ENCODE measurements at places on chromosomes 2 and 18.
A peak's percentile ranks its signal among the peaks of the same experiment; 100 is the strongest.

GRCh38 chr2:129062146-129062912 is 743.7 kb upstream of the HS6ST1 start:
- DNase-seq = no peak

- DNase-seq = no peak
Observed at GRCh38 chr18:56096861-56097260, 508.9 kb upstream of the TCF4 start.

GRCh38 chr2:67985586-67985985 is 77.2 kb downstream of the C1D start:
- DNase-seq = no peak

DNA sequence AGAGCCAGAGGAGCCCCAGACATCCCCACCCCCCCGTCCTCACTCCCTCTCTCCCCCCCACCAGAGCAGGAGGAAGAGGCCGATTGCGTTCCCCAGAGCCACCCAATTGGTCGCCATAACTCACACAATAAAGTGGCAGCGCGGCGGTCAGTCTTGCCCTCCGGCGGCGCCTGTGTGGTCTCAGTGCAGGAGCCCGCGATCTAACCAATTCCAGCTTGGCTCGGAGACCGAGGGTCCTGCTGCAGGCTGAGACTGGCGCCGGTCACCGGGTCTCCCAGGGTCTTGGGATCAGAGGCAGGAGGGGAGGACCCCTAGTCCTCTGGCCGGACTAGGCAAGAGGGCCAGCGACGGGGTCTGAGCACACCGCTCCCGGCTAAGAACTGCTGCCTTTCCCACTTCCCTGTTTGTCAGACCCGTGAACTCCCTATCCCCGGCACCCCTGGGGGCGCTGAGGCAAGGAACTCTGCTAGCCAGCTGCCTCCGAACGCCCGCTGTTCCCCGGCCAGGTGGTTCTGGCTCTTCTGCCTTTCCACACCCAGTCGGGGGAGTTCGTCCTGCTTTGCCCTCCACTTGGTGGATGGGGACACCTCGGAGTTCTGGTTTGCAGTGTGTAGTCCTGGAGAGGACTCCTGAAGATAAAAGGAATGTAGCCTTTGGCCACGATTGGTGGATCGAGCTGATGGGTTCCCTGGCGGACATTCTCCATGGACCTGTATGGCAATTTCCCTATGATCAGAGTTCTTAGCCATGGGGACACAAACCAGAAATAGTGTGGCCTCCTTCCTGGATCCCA is 1.0 kb upstream of the HOXD12 start:
- DNase-seq = no peak

DNA sequence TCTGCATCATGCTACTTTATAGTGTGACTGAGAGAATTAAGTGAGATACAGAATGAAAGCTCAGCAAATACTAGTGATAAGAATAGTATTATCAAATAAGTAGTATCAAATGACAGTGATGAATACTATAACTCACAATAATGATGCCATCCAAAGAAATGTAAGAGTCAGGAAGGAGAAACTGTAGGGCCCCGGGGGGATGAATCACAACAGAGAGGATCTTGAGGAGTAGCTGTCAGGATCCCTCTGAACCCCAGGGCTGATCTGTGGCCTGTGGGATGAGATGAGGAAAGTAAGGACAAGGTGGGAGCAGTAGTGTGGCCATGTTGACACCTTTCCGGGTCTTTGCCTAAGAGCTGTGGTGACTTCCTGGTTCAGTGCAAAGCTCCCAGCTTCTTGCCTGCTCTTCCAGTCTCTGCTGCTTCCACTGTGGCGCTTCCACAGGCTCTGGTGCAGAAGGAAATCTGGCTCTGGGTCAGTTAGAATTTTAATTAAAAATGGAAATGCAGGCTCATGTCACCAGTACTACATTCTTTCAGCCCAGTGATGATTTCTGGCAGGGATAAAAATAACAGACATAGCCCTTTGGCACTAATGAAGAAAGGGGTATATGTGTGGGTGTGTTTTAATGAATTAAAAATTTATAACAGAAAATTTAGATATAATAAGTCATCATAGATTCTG is 166.9 kb downstream of the MYO3B start:
- no peak for DNase-seq

GRCh38 chr2:84247532-84247931 is 211.5 kb downstream of the SUCLG1 start:
- DNase-seq = no peak

GRCh38 chr2:5937851-5938565 is 245.8 kb downstream of the SOX11 start:
- DNase-seq = no peak

- peak; percentile 18 for DNase-seq
Observed at GRCh38 chr2:177147093-177147694, 65.4 kb upstream of the HNRNPA3 start.

GRCh38 chr18:58449464-58449863 is 179.4 kb downstream of the ALPK2 start:
- DNase-seq = no peak

DNA sequence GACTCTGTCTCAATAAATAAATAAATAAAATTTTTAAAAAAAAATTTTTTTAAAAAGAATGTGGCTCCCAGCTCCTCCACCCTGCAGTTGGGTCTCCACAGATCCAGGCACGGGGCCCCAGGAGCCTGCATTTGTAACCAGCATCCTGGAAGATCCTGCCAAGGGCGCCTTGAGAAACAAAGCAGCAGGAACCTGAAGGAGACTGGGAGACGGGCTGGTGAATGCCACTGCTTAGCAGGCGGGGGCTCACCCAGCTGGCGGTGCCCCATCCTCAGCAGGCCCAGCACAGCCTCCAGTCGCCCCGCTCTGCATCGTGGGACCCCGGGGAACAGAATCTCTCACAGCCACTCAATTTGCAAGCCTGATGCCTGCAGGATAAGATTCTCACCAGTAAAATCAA is 187.5 kb upstream of the SALL3 start:
- DNase-seq = no peak

GRCh38 chr2:127107622-127107999 is 657 bp upstream of the BIN1 start:
- no peak for DNase-seq

GRCh38 chr18:23547306-23547705 is 39.0 kb downstream of the NPC1 start:
- DNase-seq = no peak

DNA sequence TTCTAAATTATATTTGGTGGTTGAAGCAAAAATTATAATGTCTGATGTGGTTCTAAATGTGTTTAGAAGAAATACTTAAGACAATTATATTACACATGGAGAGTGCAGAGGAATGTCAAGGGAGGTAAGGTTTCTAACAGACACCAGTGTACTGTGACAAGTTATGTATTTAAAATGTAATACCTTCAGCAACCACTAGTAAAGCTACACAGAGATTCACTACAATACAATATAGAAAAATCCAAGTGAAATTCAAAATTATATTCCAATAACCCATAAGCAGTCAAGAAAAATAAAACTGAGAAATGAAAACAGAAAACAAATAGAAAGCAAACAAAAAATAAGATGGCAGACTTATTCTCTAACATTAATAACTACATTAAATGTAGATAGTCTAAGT is 249.5 kb upstream of the KLHL14 start:
- DNase-seq = no peak

DNA sequence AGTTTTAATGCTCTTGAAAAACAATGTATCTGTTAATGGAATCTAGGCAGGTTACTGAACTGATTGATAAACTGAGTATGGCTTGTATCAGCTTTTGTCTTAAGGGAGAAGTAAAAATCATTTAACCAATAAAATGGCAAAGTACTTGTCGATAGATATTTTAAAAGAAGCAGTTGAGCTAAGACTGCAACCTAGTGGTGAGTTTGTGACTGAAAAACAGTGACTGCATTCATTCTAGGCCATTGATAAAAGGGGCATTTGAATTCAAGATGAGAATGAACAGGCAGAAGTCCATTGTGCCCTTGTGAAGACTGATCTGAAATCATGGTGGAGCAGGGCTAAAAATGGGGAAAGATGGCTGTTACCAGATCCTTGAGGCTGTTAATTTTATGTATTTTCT is 59.4 kb upstream of the MSTN start:
- no peak for DNase-seq

- no peak for DNase-seq
Observed at GRCh38 chr18:62964432-62964831, 249.1 kb downstream of the PHLPP1 start.

- no peak for DNase-seq
Observed at GRCh38 chr2:124318913-124319312, 293.8 kb downstream of the CNTNAP5 start.

DNA sequence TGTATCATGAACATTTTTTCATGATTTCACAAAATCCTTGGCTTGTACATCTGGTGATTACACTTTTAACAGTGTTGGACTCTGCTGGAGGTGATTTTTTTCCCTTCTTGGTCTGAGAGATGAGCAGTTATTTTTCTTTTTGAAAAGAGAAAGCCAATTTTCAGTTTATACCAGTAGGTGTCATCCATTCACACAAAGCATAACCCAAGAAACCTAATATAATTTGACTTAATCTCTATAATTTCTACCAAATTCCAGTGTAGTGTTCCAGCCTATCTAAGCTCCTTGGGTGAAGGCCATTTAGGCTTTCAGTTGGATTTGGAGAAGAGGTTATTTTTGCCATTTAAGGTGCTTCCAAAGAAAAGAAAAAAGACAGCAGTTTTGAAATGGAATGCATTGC is 7.7 kb upstream of the ICOS start:
- DNase-seq = no peak

GRCh38 chr2:72835403-72835802 is 9.6 kb upstream of the EXOC6B start:
- DNase-seq = no peak

DNA sequence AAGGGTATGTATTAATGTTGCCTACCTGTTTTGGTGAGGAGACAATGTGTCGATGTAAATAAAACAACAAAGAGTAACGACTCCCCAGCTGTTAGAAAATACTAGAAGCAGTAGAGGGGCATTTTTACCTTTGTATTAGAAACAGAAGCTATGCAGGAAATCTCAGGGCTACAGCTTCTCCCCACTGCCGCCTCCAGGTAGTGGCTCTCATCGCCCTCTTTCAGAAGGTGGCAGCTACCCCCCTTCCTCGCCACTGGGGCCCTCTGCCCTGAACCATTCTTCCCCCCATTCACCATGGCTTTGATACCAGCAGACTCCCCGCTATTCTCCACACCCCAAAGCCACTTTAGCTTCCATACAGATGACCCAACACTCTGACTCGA is 6.7 kb downstream of the PLA2R1 start:
- no peak for DNase-seq

DNA sequence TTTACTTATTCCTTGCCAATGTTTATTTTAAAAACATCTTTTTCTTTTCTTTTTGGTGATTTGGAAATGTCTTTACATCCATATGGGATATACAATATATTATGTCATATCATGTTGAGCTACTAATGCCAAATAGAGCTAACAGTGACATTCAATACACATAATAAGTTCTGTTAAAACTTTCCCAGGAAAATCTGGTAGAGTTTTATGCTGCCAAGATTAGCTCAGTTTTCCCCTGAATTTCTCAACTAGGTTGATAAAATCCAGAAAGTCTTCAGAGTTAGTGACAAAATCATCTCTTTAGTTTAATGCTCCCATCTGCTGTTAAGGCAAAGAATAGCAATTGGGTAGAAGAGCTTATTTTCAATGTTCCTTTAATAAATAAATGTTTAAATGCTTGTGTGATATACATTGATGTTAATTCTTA is 9.9 kb downstream of the COL3A1 start:
- no peak for DNase-seq

DNA sequence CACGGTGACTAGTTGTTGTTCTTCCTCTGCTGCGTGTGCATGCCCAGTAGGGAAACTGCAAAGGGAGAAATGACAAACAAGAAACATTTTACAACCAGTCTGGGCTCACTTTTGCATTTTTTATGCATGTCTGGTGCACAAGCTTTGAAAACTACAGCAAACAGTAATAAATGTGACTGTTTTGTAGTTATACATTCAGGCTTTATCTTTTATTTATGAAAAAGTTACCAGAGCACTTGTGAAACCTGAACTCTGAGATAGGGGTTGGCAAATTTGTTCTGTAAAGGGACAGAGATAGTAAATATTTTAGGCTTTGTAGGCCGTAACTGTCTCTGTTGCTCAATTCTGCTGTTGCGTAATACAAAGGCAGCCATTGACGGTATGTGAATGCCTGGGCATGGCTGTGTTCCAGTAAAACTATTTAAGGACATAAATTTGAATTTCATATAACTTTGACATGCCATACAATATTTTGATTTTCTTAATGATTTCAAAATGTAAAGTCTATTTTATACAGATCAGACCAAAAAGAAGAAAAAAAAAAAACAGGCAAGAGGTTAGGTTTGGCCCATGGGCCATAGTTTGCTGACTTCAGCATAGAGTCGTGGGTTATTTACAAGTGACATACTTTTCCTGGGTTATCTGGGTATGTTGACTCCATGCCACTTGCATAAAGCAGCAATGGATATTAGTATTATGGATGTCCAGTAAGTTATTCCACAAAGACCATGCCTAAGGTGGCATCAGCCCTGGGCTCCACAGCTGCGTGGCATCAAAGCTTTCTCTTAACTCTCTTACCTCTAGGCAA is 53.6 kb upstream of the EML6 start:
- DNase-seq = no peak

GRCh38 chr18:6248017-6248416 is 166.7 kb downstream of the L3MBTL4 start:
- DNase-seq = no peak

DNA sequence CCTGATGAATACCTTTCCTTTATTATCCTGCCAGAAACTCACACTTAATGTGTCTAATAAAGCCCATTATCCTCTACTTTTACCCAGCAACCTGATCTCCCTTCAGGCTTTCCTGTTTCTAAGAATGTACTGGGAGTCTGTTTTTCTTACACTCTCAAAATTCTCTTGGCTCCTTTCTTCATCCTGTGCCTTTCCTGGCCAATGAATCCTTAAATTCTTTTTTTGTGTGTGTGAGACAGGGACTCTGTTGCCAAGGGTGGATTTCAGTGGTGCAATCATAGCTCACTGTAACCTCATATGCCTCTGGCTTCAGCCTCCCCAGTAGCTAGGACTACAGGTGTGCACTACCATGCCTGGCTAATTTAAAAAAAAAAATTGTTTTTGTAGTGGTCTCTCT is 72.7 kb downstream of the MAP2 start:
- DNase-seq = no peak

GRCh38 chr18:27724362-27724761 is 452.6 kb downstream of the CDH2 start:
- DNase-seq = no peak

DNA sequence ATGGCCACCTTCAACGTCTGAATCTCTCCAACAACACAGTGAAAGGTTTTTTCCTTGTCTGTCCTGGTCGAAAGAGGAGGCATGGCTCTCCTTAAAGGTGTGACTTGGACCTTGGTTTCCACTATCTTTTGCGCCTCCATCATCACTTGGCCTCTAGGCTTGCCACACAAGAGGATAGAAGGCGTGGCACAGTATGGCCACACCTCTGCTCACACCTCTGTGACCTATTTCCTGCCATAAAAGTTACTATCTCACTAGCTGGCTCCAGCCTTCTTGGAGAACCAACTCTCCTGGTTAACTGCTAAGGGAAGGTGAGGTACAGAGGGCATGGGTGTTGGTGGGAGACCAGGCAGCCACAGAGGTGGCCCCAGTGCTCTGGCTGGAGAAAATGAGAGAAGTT is 165.9 kb downstream of the UXS1 start:
- DNase-seq = no peak

All from stimulated activated CD4-positive, alpha-beta T cell treated with anti-CD3 and anti-CD28 coated beads, Interleukin-4, amount 100 ng/mL, for 24 hours (primary cell).